ENCODE measurements at places on chromosomes 5 and 9.

GRCh38 chr9:36942891-36943290, 91.2 kb downstream of the PAX5 start:
- DNase-seq, result no peak

- no peak for DNase-seq
Measured at GRCh38 chr5:93929131-93929530, 187.7 kb upstream of the POU5F2 start.

GRCh38 chr9:137237759-137238726, 3.0 kb upstream of the TUBB4B start:
- no peak for DNase-seq

DNA sequence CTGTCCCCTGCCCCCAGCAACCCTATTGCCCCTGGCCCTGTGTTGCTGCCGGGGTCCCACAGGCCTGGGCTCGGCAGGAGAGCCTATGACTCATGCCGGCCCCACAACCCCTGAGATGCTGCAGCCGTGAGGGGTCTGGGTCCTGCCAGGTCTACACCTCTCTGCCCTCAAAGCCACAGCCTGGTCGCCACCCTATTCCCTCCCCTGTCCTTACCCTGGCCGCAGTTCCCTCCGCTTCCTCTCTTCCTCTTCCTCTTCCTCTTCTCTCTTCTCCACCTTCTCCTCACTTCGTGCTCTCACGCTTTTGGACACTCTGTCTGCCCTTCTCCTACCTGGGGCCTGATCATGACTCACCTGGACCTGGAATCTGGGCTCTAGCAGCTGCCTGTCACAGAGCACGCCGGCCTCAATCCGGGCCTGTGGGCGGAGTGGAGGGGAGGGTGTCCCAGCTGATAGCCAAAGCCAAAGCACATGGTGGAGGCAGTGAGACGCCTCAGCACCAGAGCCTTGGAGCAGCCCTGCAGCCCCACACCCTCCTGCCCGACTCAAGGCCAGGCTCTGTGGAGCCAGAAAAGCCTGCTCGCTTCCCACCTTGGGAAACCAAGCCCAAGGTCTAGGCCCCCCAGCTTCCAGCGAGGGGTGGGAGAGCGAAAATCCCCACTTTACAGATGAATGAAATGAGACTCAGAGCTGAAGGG, 26.8 kb upstream of the CSF1R start:
- DNase-seq, result peak; percentile 82

- no peak for DNase-seq
Measured at GRCh38 chr9:108209132-108209685, 646.6 kb downstream of the ACTL7B start.

DNA sequence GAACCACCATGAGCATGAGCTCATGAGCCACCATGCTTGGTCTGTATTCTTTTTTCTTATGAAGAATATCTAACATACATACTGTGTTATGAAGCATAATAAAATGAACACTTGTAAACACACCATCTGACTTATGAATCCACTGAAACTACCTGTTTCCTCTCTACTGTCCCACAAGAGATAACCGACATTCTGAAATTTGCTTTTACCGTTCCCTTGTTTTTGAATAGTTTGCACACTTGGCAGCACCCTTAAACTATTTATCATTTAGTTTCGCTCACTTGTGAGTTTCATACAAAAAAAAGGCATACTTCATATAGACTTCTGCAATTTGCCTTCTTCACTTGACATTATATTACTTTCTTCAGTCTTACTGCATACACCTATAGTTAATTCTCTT, 8.9 kb downstream of the LARS1 start:
- no peak for DNase-seq

DNA sequence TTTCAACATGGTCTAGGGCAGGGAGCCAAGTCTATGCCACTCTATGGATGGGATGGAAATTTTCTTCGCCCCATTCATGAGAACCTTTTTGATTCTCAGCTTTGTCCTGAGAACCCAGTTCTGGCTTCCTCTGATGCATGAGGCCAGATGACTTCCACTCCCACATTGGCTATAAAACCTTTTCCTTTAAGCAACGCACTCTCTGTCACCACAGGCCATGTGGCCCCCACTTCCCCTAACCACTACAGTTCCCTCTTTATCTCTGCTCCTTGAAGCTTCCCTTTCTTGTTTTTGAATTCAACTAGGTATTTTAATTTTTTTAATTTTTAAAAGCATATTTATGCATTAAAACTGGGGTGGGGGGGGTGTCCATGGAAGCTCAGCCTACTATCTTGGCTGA, 401.3 kb downstream of the ENC1 start:
- no peak for DNase-seq

DNA sequence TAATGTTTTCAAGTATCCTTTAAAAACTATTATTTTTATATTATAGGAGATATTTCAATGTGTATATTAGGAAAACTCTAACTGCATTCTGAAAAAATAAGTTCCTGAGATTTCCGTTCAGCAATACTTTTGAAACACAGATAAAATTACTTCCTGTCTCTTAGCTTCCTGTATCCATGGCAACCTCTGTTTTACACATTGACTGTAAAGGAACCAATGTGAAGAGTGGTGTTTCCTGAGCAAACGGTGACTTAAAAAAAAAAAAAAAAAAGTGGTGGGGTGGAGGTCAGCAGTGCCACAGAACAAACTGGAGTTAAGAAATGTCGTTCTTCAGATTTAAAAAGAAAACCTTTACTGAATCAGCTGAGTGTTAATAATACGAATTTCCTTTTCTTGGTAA, at the start of gene LRRC70:
LRRC70 (plus strand) TSS at position 280 of the 400 bp plus-strand sequence. CDS start 620 bp downstream, outside the sequence.
- DNase-seq, result peak; percentile 23

DNA sequence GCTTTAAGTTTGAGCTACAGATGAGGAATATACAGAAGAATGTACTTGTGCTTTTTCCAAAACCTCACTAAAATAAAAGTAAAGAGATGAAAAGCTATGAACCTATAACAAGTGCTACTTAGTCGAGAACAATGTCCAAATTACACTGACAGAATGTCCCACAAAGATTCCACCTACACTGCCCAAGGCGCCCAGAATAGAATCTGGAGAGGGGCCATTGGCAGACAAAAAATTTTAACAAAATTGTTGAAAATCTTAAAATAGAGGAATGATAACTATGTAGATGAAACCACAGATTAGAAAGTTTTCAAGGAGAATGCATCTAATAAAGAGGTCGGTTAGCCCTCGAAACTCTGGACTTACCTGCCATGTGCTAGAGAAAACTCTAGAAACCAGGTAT, 235.3 kb downstream of the CETN3 start:
- DNase-seq, result no peak

DNA sequence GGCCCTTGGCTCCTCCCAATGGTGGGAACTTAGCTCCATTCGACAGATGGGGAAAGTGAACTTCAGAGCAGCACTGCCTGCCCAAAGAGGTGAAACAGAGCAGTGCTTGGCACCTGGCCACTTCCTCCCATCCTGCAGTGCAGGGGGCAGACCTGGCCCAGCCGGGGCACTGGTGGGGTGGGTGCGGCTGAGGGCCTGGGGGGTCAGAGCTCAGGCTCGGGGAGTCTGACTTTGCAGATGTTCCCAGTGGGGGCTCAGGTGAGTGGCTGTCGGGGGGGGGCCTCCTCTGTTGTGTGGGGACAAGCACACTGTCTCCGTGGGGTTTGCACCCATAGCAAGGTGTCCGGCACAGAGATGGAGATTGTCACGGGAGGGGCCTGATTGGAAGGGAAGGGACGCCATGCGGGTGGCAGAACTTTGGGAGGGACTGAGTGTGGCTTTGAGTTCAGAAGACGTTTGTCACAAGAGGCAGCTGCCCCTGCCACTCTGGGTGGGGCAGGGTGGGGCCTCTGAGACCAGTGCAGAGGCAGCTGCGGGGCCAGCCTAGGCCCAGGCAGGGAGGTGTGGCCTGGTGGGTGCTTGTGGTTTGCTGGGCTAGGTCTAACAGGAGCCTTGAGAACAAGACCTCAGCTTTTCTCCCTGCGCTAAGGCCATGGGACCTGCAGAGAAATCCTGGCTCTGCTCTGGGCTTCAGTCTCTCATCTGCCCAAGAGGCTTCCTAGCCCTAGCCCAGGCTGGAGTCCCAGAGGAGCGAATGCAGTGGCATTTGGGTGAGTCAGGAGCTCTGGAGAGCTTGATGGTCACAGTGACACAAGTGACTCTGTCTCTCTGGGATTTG, 2.5 kb downstream of the MYMK start:
- no peak for DNase-seq

GRCh38 chr5:108548684-108549596, 167.0 kb upstream of the FBXL17 start:
- no peak for DNase-seq

DNA sequence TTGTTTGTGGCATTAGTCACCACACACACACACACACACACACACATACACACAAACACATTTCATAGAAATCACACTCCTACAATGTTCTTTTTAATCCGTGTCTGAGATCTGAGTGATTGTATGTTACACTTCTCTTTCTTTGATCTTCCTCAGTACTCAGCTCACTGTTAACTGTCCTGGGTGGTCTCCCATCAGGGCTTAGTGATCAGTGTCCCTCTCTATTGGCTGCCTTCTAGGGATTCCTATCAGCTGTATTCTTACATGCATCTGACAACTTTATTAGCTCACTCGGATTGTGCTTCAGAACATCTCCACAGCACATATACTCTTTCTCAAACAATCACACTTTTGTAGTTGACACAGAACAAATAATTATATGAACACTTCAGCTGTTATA, 170.2 kb upstream of the POU5F2 start:
- no peak for DNase-seq

DNA sequence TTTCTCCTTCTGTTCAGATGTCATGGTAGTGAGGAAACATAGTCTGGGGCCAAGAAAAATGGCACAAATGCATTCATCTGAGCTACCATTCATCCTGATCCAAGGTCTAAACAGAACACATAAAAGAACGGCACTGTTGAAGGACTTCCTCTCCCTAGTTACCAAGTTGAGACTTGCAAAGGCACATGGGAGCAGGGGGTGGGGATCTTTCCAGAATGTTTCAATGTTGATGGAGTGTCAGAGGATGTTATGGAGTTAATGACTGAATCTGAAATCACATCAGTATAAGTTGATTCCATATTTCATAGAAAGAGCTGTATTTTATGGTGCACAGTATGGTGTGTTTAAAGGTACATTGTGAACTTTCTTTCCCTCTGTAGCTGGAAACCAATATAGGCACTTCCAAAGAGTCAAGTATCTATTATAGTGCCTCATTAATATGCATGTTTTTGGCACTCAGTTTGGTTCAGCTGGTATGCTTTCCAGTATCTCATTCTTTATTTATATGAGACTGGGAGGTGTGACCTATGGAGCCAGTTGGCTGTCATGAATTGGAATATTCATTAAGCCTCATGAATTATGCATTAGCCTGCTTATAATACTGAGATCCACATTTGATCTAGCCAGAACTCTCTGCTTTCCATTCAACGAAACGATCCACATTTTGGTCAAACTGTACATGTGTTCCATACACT, 603.0 kb downstream of the NR2F1-AS1 start:
- no peak for DNase-seq

DNA sequence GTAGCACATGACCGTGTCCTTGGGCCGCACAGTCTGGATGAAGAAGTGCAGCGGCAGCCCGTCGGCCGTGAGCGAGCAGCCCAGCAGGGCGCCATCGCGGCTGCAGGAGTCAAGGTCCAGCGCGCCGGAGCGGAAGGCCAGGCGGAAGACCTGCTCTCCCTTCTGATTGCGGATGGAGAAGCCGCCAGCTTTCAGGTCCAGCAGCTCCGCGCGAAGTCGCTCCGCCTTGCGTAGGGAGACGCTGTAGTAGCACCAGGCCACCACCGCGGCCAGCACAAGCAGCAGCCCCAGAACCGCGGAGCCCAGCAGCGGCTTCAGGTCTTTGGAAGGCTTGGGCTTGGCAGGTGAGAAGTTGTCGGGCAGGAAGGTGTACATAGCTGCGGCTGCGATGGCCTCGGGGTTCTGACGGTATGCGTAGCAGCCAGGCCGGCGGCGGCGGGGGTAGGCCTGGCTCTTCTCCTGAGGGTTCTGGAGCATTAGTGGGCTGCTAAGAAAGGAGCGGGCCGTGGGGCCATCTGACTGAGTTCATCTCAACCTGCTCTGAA, 4.2 kb downstream of the MYORG start:
- DNase-seq, result peak; percentile 97

DNA sequence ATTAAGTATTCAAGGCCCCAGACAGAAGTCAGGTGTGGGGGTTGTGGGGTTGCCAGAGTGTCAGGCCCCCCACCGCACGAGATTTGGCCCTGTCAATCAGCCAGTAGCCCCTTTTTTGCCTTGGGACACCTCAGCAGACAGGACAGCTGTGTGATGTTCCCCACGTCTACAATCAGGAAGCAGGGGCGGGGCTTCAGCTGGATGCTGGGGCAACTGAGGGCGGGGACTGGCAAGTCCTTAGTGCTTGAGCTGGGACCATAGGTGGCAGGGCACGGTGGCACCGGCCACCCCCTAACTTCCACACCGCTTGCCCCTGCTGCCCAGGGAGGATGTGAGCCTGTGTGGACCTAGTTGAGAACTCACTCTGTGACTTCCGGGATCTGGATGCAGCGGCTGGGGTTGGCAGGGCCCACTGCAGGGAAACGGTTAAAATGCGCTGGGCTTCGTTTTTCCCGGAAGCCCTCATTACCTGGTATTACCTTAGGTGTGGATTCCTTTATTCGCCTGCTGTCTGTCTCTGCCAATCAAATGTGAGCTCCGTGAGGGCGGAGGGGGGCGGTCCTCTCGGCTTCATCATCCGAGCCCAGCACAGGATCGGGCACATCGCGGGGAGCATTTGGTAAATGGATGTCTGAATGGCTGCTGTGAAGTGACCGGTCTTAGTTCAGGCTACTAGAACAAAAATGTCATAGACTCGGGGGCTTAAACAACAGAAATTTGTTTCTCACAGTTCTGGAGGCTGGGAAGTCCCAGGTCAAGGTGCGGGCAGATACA, 7.5 kb upstream of the GTF3C5 start:
- no peak for DNase-seq

- no peak for DNase-seq
Measured at GRCh38 chr5:168714046-168714445, 134.9 kb upstream of the PANK3 start.

DNA sequence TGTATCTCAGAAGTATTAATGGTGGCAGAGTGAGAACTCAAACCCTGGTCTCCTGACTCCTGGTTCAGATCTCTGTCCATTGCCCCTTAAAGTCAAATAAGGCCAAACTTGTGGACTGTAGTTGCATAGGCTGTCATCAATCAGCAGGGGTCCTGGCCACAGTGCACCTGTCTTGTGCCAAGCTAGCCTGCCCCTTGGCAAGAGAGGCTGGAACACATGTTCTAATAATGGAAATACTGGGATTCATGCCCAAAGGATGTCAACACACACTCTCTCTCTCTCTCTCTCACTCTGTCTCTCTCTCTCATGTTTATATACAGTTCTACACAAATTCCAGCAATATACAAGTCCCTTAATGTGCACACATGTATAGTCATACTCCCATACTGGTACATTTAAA, 44.3 kb downstream of the GLRA1 start:
- no peak for DNase-seq

GRCh38 chr5:54108136-54108535, 202.2 kb downstream of the ARL15 start:
- DNase-seq, result no peak

GRCh38 chr9:114310471-114311450, 12.1 kb upstream of the ORM1 start:
- no peak for DNase-seq

- DNase-seq, result no peak
Measured at GRCh38 chr5:96958977-96959376, 23.1 kb downstream of the LNPEP start.

Data from ELF-1 (cell line).